ENCODE measurements at places on chromosomes 11 and 22. TPM values are rescaled to one million over a fixed set of nuclear protein-coding genes. Genes with fewer than 3 reads are reported as not detected.

The MOGAT2 gene
- not detected for total RNA-seq

The OR8K5 gene
- not detected for total RNA-seq

DNA sequence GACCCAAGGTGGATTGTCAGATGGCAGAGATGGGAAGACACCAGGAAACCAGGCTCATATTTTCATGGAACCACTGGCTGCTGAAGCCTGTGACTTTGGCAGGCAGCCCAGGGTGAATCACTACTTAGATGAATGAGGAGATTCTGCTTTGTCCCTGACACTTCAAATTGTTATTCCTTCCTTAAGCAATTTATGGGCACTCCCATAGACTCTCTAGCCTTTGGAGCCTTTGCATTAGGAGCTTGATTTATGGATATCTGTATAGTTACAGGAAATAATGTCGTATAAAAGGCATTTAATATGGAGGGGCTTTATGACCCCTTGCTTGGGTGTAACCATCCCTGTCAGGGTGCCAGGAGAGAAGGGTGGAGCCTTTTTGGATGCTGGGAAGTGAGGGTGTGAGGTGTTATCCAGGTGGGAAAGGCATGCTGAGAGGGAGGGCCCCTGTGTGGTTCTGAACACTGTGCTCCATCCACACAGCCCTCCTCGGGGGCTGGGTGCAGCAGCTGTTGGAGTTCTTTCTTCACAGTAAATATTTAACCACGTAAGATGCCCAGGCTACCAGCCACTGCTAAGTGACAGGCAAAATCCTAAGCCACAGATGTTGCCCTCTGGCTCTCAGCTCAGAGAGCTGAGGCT lies 35.3 kb downstream of the IL18 start:
- H3K27me3 ChIP-seq: no peaks in the 10 kb centered on the region
- no peak overlapping the region for H3K4me3 ChIP-seq
- H3K4me1 ChIP-seq: peaks cover 10% of the 10 kb centered on the region
- no peak overlapping the region for H3K27ac ChIP-seq
- no peak for DNase-seq

GRCh38 chr11:66858939-66859685 lies 2.2 kb downstream of the LRFN4 start:
- H3K36me3 ChIP-seq: peaks cover 2% of the 10 kb centered on the region
- H3K4me3 ChIP-seq: no peak overlapping the region
- peaks cover 13% of the 10 kb centered on the region for H3K4me1 ChIP-seq
- no peak overlapping the region for H3K27ac ChIP-seq
- DNase-seq: no peak

- H3K4me1 ChIP-seq: no peaks in the 10 kb centered on the region
- no peaks in the 10 kb centered on the region for H3K36me3 ChIP-seq
- H3K4me3 ChIP-seq: no peak overlapping the region
- DNase-seq: peak; percentile 66
- no peak overlapping the region for H3K27ac ChIP-seq
- H3K27me3 ChIP-seq: peaks cover 10% of the 10 kb centered on the region
Observed at GRCh38 chr22:32660292-32660691, 141.2 kb upstream of the TIMP3 start.
